Right ventricle myocardium superior (tissue), 1 donor: ENCODE measurements at places on chromosomes 16 and 17.
A peak's percentile ranks its signal among the peaks of the same experiment; 100 is the strongest.

DNA sequence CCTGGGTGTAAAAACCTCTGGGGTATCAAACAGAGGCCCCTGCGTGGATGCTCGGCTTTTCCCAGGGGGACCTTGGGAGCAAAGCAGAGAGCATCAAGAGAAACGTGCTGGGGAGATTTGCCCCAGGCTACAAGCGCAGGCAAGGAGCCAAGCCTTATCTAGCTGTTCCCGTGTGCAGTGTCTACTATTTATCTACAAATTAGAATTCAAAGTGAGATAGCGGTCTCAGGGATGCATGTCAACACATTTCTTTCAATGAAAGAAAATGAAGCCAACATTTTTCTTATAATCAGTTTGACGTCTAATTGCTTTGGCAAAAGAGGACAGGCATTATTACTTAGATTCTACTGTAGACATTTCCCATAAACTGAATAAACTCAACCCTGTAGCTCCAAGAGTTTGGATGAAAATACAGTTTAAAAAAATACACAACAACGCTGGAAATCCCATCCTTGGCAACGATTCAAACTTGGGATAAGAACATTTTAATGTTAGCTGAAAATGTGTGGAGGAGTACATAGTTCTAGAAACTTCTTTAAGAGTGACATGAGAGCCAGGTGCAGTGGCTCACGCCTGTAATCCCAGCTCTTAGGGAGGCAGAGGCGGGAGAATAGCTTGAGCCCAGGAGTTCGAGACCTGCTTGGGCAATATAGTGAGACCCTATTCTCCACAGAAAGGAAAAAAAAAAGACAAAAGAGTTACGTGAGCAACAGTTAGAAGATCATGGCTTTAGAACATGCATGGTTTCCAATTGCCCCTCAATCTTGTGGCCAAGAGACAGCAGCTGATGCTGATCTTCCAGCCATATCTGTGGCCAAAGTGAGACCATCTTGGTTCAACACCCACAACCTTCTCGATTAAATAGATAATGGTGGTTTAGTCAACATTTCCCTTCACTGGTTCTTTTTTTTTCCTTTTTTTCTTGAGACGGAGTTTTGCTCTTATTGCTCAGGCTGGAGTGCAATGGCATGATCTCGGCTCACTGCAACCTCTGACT is 7.2 kb downstream of the SPNS3 start:
- DNase-seq = no peak

- no peak for DNase-seq
These were observed at the start of gene USP22 for GRCh38 chr17:21042458-21043295. Gene USP22, minus strand, starts transcription at chr17:21043011. Its CDS starts 176 bp downstream, at chr17:21042835.

- DNase-seq = no peak
These were observed 39.2 kb downstream of the ZNF778 start for GRCh38 chr16:89256651-89257254.

- no peak for DNase-seq
These were observed 32.7 kb downstream of the ADAMTS18 start for GRCh38 chr16:77402118-77402517.

- DNase-seq = no peak
These were observed 1469.5 kb upstream of the GOT2 start for GRCh38 chr16:60203525-60204124.

- DNase-seq = no peak
These were observed 1.3 kb downstream of the C17orf99 start for GRCh38 chr17:78147315-78147998.

DNA sequence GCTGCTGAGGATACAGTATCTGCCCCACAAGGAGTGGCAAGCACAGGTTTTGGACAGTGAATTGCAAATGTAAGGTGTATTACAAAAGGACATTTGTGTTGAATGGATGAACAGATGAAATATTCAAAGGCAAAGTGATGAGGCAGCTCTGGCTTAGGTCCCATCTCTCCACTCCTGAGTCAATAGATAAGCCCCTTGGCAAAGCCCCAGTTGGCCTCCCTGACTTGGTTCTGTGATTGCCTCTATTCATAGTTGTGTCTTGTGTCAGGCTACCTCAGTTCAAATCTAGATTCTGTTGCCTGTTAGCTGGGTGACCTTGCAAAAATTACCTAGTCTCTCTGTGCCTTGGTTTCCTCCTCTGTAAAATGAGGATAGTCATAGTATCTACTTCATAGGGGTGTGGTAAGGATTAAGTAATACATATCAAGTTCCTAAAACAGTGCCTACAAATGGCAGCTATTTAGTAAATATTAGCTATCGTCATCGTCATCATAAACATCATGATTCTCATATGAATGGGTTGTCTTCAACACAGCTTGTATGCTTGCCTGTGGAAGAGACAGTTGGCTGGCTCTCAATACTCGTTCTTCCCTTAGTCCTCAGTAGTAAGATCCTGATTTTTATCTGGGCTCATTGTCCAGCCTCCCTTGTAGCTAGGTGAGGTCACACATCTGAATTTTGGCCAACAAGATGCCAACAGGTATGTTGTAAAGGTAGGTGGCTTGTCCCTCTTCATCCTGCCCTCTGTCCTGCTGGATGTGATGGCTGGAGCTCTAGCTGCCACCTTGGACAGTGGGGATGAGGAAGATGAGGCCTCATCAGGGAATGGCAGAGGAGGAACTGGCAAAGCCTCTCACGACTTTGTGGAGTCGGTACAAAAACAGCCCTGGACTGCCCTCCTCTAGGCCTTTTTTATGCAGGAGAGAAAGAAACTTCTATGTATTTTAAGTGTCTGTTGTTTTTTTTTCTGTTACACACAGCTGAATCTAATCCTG is 2.1 kb upstream of the MFAP4 start:
- no peak for DNase-seq

DNA sequence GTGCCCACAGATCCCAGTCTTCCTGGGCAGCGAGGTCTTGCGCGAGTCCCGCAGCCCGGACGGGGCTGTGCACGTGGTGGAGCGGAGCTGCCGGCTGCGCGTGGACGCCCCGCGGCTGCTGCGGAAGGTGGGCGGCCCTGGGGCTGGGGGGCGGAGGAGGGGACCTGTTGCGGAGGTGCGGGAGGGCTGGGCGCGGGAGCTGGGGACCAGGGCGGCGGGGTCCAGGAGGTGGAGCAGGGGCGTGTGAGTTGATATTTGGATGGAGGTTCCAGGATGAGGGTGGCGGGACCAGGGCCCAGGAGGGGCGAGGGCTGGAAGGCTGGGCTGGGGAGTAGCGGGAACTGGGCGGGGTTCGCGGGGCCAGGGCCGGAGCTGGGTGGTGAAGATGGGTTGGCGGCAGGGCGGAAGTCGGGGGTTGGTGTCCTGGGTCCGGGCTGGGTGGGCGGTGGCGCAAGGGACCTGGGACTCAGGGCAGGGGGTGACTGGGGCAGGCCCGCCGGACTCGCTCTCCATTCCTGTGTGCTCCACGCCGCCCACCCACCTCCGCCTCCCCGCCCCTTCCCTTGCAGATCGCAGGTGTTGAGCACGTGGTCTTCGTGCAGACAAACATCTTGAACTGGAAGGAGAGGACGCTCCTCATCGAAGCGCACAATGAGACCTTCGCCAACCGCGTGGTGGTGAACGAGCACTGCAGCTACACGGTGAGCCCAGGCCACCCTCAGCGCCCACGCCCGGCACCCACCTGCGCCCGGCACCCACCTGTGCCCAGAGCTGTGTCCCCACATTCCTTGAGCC is 29.6 kb downstream of the SEC14L5 start:
- no peak for DNase-seq

DNA sequence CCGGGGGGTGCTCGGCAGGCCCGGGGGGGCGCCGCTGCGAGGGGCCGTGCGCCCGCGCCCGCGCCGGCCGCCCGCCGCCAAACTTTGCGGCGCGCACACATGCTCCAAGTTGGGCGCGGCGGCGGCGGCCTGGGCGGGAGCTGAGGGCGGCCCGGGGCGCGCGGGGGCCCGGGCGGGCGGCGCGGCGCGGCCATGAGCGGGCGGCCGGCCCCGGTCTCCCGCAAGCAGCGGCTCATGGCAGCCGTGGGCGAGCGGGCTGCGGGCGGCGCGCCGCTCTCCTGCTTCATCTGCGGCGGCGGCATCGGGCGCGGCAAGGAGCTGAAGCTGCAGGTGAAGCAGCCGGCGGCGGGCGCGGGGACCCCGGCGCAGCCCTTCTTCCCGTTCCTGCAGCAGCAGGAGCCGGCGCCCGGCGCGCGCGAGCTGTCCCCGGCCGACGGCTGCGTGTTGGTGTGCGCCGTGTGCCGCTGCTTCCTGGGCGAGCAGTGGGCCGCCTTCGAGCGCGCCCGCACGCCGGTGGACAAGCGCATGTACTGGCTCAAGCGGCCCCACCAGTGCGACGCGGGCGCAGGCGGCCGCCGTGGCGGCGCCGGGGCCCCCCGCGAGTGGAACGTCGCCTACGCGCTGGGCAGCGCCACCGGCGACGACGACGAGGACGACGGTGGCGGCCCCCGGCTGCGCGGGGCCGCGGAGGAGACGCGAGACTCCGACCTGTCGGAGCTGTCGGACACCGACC is 57.2 kb upstream of the CIBAR2 start:
- peak; percentile 43 for DNase-seq

DNA sequence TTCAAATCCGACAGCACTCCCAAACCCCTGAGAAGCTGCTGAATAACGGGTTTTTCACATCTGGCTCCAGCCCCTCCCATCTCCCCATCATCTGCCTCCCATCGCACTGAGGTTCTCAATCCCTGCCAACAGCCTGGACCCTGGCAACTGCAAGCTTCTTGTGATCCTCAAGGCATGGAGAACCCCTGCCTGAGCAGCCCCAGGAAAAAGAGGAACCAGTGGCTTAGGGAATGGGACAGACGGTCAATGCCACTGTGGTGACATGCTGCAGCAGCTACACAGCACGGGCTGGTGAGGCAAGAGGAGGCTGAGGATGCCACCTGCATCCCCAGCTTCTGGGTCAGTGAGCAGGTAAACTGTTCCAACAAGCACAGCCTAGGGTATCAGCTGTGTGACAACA is 3.3 kb upstream of the MBTPS1 start:
- DNase-seq = no peak

- no peak for DNase-seq
These were observed 73.6 kb downstream of the IL21R start for GRCh38 chr16:27475561-27475960.

GRCh38 chr17:48174833-48175523 is 67.4 kb downstream of the SNX11 start:
- DNase-seq = no peak

- DNase-seq = no peak
These were observed 24.8 kb downstream of the SLFN12 start for GRCh38 chr17:35407531-35407930.

GRCh38 chr16:50209546-50210265 is 56.6 kb downstream of the TENT4B start:
- DNase-seq = no peak

GRCh38 chr17:30041551-30041950 is 75.1 kb upstream of the NSRP1 start:
- no peak for DNase-seq

DNA sequence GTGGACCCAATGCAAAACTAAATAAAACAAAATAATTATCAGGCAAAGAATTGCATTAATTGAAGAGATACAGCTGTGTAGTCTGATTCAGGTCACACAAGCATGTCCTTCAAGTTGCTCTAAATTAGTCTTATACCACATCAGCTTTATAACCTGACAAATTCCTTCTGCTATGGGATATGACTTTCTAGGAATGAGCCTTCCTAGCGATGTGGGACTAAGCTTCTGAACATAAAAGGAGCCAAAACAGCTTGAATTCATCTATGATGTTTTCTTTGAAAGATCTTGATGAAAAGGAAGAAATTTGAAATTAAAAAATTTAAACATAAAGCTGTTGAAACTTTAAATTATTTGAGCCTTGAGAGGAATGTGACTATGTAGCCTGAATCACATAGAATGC is 1409.1 kb downstream of the CDH11 start:
- DNase-seq = no peak

DNA sequence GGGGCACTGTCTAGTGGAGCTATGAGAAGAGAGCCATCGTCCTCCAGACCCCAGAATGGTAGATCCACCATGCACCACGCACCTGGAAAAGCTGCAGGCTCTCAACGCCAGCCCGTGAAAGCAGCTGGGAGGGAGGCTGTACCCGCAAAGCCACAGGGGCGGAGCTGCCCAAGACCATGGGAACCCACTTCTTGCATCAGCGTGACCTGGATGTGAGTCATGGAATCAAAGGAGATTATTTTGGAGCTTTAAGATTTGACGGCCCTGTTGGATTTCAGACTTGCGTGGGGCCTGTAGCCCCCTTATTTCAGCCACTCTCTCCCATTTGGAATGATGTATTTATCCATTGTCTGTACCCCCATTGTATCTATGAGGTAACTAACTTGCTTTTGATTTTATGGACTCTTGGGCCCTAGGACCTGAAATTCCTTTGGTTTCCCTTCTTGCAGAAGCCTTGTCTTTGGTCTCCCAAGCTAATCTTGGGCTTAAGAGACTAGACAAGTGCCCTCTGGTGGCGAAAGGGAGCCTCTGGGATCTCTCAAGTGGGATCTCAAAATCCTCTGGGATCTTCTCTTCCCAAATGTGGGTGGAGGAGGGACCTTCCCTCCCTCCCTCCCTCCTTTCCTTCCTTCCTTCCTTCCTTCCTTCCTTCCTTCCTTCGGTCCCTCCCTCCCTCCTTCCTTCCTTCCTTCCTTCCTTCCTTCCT is 58.2 kb upstream of the HAPSTR1 start:
- no peak for DNase-seq

DNA sequence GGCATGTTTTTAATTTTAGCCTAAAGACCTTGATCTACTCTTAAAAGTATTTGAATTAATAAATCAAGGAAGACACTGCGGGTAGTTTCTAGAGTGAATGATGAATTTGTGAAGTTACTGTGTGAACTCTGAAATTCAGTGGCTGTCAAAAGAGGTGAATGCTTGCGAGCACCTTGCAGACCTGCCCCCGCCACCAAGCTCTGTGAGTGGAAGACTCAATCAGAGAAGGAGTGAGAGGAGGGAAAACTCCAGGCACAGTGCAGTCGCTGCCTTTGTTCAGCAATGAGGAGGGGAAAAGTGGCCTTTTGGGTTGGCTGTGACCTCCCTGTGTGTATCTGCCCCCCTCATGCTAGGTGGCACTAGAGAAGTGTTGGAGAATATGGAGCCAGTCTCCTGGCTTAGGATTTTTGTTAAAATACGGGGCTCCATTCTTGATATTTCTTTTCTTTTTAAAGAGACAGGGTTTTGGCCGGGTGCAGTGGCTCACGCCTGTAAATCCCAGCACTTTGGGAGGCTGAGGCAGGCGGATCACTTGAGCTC is 53.0 kb downstream of the LDHD start:
- no peak for DNase-seq

DNA sequence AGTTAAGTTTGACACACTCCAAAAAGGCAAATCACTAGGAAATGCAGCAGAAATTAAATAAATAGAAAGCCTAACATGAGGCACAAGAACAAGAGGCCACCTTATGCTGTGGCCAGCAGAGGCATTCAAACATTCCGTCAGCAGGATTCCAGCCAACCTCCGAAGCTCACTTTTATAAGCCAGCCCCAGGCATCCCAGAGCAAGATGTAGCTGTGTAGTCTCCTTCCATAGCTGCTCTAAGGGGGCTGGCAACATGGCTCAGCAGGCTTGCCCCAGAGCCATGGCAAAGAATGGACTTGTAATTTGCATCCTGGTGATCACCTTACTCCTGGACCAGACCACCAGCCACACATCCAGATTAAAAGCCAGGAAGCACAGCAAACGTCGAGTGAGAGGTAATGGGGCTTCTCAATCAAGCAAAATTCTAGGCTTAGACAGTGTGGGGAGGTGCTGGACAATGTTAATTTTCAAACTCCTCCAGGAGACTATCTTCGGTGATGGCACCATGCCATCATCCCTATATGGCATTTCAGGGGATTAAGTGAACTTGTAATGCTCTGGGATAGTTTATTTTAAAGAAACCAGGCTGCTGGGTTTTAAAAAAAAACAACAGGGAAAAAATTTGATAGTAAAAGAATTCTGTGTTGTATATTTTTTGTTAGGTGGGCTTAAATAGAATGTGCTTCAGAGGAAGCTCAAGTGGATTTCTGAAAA is at the start of gene CLEC3A:
Gene CLEC3A, plus strand, starts transcription at position 202 of the 714 bp plus-strand sequence. Its CDS starts 79 bp downstream, at position 281.
- DNase-seq = no peak

GRCh38 chr16:14307527-14308367 is 236.6 kb downstream of the MRTFB start:
- peak; percentile 65 for DNase-seq
